NCI-H1930 (cell line): ENCODE measurements at places on chromosomes 5 and 9.

DNA sequence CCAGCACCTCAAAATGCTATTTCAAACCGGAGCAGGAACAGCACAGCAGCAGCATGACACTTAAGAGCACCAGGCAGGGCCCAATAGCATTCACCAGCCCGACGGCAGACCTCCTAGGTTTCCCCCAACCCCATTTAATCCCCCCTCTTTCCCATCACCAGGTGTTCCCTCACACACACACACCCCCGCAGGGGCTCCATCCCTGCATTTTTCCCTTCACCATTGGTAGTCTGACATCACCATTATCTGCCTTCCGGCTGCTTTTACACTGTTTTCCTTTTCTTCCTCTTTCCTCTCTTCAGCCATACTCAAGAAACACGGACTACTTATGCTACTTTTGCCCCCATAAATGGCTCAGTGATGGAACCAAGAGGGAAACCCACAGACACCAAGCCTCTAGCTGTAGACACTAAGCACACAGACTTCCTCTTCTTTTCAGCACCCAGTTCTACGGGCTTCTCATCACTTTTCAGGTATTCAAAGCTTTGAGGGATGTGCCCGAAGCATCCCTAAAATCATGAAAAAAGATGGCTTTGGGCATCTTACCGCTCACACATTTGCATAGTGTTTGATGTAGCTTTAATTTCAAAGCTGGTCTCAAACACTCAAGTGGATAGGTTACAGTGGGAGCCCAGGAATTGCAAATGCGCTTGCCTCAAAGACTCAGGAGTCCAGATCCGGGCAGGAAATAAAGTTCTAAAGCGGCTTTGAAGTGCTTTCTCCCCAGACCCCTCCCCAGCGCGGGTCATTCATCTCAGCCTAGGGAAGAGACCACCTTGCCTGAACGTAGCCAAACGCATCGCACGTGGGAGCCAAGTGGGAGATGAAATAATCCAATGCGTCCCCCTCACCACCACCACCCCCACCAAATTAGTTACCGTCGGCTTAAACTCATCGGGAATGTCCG is 141.5 kb downstream of the TSSK1B start:
- DNase-seq: no peak

DNA sequence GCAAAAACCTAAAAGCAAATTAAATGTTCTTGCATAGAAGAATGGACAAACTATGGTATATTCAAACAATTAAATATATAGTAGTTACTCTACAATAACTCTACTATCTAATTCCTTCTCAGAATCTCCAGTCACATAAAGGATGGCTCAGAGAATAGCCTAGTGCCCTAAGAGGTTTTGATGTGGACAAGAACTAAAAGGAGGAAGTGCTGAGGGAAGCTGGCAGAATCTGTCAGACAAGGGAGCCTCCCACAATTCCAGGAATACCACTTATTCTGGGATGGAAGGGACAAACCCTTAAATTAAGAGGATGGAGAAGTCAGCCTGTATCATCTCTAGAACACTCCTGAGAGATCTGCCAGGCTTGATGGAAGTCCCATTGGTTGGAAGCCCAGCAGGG is 30.4 kb downstream of the TNFSF8 start:
- no peak for DNase-seq

DNA sequence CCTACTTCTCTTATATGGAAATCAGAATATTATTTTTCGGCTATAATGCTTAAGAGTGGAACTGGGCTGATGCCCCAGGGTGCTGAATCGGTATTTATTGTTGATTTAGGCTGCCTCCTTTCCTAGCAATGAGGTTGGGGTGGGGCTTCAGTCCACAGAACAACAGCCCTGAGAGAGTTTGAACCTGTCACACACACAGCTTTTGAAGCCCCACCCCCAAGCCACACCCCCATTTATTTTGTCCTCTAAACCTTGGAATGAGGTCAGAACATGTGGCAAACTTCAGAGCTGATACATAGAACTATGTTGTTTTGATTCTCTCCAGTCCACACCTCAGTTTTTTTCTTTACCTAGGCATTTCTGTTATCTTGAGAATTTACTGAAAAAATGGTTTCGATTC is 51.7 kb upstream of the CAMK4 start:
- no peak for DNase-seq

DNA sequence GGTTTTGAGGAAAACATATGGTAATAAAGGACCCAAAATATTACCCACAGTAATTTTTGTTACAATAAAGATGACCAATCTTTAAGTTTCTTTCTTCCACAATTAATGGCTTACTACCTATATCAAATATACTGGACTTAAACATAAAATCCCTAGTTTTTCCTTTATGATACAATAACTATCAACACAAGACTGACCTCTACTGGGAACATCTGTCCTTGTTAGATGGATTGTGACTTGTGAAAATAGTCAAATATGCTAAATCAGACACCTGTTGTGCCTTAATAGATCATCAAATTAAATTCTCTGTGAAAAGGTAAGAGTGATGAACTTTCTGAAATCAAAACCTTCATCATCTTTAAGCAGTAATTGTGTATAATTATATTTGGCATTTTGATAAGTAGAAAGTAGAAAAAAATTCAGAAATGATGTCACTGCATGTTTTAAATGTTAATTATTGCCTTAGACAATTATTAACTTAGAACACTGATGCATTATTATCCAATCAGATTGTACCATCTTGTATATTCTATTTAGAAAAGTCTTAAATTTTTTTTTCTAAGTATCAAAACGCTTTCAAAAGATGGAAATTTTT is 113.6 kb downstream of the DEPDC1B start:
- DNase-seq: no peak

DNA sequence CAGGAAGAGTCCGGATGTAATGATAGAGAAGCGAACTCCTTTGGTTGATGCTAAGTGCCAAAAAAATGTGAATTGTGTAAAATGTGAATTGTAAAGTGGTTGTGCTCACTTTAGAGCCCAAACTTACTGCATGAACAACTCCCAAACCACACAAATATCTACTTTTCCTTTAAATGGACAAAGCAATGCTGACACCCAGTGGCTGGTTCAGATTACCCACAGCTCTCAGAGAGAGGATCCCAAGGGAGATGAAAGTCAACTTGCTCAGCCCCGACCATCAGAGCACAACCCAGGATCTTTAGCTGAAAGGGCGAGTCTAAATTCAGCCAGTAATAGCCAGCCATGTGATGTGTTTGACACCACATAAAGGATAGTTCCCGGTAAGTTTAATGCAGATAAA is 133.7 kb downstream of the NMUR2 start:
- DNase-seq: peak; percentile 8

GRCh38 chr5:10611290-10611689 is 47.4 kb downstream of the ANKRD33B start:
- DNase-seq: no peak

- DNase-seq: no peak
Observed at GRCh38 chr9:75845806-75846205, 44.7 kb upstream of the PCSK5 start.

DNA sequence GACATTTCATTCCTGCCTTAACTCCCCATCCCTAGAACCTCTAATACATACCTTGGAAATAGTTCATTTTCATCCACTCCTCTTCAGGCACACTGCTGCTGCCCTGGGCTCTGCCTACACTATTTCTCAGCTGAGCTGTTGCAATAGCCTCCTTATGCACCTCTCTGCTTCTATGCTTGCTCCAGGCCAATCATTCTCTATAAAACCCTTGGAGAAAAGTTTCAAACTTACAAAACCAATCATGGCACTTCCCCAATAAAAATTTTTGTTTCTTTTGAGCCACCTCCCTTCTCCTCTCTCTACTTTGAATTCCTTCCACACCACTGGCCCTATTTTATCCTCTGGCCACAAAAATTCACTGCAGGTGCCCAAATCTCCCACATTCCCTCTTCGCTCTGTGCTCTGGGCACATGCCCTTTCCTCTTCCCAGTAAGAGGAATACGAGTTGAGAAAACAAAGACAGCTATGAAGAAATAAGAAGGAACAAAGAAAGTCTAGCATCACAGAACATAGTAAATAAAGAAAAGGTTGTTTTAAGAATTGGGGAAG is 301.4 kb downstream of the ELAVL2 start:
- DNase-seq: no peak

DNA sequence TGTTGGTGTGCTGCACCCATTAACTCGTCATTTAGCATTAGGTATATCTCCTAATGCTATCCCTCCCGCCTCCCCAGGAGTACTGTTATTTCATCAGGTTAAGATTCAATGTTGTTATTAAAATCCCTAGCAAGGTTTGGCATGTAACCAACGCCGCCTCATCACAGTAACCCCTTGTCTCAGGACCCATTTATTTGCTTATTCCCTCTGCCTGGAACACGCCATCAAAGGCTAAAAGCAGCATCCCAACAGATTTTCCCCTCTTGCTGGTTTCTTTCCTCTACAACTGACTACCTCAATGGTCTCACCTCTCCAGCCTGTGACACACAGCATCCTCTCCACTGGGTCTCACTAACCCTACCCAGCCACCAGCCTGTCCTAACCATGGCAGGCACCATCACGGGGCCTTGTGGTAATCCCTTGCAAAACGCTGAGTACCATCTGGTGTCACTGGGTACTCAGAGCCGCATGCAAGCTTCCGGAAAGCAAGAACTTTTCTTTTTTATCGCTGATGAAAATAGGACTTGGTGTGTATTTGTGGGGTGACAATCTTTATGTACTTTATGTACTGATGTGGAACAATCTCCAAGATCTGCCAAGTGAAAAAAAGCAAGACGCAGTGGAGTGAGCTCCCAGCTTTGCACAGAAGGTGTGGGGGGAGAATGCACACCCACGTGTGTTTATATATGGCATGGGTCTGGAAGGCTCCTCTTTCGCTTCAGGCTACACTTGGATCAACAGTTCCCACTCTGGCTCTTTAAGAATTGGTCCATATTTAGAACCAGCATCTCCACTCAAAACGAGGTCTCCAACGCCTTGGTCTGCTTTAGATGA is 6.1 kb downstream of the RPS14 start:
- DNase-seq: no peak
